ENCODE measurements at places on chromosomes 13 and 19.
A peak's percentile ranks its signal among the peaks of the same experiment; 100 is the strongest.

DNA sequence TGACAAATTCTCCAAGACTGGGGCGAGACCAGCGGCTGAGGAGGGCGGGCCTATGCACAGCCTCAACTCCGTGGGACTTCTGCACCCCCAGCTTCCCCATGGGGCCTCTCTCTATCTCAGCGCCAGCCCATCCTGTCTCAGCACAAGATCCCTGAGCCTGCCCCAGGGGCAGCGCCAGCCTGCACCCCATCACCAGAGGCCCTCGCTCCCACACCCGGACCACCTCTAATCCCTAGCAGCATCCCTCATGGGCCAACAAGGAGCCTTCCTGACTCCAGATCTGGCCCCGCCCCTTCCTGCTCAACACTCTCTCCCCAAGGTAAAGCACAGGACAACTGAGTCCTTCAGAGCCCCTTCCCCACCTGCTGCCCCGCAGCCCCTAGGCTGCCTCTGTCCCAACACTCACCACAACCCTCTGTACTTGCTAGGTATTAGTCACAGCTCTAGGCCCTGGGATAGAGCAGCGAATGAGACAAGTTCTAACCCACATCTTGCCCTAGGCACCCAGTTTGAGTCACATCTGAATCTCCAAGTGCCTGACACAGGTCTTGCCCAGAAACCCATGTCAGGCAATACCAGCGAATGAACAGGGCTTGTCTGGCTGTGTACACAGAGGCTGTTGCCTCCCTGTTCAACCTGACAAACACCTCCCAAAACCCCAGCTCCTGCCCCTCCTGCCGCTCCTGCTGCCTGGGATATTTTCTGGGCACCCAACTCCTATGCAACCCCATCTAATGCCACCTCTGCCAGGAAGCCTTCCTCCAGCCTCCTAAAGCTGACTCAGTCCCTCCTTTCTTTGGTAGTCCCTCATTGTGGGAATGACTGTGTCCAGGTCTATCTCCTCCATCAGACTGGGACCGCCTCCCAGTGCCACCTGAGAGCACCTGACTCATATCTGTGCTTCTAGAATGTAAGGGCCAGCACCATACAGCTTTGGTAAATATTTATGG lies 18.6 kb downstream of the GRIK5 start:
- peak; percentile 74 for DNase-seq

DNA sequence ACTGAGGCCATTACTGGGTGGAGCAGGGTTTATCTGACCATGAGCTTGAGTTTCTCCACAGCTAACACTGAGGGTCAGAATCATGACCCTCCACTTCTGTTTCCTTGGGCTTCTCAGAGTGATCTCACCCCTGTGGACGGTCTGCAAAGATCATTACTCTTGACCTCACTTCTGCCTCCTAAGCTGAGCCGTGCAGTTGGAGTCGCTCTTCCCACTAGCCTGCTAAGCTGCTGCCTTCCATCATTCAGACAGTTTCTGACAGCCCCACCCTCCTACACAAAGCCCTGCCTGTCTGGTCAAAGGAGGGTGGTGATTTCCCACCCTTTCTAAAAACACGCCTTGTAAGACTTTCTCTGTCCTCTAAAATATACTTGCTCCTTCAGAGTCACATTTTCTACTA lies 9.3 kb upstream of the FRY start:
- no peak for DNase-seq

DNA sequence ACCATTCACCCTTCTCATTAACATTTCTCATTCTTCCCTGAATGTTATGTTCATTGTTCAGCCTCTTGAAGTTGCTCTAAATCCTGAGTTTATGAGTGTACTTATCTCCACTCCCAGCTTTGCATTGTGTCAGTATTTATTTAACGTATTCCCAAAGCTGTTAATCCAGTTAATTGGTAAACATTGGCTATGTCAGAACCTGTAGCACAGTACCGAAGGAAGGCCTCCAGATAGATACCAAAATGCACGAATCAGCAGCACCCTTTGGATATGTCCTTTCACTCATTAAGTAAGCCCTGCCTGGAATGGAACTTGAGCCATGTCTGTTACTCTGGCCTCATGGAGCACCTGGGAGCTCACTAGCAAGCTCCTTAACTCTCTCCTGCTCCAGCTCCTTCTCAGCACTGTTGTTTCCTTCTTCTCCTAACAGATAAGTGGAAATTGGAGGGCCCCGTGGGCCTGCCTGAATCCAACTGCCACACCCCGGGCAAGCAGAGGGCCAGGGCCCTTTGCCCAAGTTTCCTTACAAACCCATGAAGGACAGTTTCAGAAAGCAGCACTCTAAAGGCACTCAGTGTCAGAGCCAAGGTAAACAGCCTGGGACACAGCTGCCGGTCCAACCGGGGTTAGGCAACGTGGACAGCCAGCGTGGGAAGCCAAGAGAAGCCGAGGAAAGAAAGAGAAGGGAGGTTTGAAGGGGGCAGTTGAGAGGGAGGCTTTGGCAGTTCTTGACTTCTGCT lies 155.0 kb upstream of the SERP2 start:
- DNase-seq: no peak

- DNase-seq: no peak
These were observed 47.1 kb downstream of the COL4A2 start for GRCh38 chr13:110354123-110354627.

- peak; percentile 4 for DNase-seq
These were observed 1.8 kb downstream of the MAB21L1 start for GRCh38 chr13:35474496-35475211.

GRCh38 chr19:1825909-1826556 lies 14.0 kb upstream of the ATP8B3 start:
- DNase-seq: peak; percentile 73

GRCh38 chr13:112983042-112983305 lies 14.0 kb downstream of the MCF2L start:
- DNase-seq: no peak

GRCh38 chr13:80036845-80037504 lies 304.0 kb downstream of the SPRY2 start:
- DNase-seq: no peak

- no peak for DNase-seq
These were observed 39.1 kb downstream of the ACTN4 start for GRCh38 chr19:38686530-38686888.

GRCh38 chr13:26053418-26053980 lies 1.7 kb upstream of the SHISA2 start:
- no peak for DNase-seq

- no peak for DNase-seq
These were observed 3.1 kb upstream of the FXYD5 start for GRCh38 chr19:35151273-35152065.

DNA sequence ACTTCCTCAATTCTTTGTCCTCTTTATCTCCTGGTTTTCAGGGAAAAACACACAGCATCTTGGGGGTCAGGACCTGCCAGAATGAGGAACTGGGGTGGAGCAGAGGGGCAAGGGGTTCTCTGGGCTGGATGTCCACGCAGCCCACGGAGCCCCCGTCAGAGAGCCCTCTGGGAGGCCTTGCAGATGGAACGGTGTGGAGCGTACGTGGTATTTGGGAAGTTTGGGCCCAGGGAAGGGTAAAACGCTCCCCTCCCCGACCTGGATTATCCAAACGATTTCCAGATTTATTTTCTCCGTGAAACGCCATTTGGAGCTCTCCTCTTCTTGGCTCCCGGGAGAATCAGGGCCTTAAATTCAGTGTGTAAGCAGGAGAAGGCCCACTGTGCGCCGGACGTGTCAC lies 51.7 kb upstream of the ZNF536 start:
- no peak for DNase-seq

DNA sequence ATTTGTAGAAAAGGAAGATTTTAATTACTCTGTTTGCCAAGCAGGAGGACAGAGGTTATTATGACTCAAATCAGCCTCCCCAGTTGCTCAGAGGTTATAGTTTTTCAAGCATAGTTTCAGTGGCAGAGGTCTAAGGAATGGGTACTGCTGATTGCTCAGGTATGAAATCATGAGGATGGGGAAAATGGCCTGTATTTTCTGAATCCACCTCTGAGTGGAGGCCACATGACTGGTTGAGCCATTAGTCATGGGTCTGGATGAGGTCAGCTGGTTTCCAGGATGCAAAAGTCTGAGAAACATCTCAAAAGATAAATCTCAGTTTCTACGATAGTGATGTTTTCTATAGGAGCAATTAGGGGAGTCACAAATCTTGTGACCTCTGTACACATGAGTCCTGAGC lies 62.8 kb upstream of the CEACAM8 start:
- DNase-seq: no peak
